ENCODE measurements at places on chromosomes 4 and X.

GRCh38 chr4:102825261-102826091 lies 1.9 kb downstream of the UBE2D3 start:
- DNase-seq: peak; percentile 14

GRCh38 chr4:121003863-121004262 lies 68.5 kb downstream of the NDNF start:
- no peak for DNase-seq

GRCh38 chrX:124862301-124862700 lies 457.4 kb upstream of the TEX13C start:
- no peak for DNase-seq

GRCh38 chrX:23952984-23953907 lies 45.4 kb downstream of the CXorf58 start:
- no peak for DNase-seq

DNA sequence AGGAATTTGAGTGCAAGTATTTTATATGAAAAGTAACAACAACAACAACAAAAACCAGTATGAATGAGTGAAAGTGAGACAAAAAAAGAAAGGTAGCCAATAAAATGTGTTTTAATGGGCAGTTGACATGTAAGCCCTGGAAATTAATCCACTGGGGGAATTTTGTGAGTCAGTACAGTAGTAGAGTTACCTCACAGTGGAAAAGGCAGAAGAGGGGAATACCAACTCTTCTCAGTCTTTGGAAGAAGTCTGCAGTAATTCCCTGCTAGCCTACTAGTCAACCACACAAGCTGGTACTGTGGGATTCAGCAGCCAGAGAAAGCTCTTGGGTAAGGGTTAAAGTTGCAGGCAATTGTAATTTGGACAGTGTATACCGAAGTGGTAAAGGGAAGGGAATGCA lies 76.3 kb upstream of the IL15 start:
- no peak for DNase-seq

GRCh38 chr4:27100713-27101112 lies 240.1 kb downstream of the STIM2 start:
- no peak for DNase-seq

- DNase-seq: no peak
Observed at GRCh38 chrX:16476692-16477091, 173.3 kb upstream of the S100G start.

GRCh38 chr4:156313497-156313896 lies 359.8 kb upstream of the CTSO start:
- DNase-seq: no peak

DNA sequence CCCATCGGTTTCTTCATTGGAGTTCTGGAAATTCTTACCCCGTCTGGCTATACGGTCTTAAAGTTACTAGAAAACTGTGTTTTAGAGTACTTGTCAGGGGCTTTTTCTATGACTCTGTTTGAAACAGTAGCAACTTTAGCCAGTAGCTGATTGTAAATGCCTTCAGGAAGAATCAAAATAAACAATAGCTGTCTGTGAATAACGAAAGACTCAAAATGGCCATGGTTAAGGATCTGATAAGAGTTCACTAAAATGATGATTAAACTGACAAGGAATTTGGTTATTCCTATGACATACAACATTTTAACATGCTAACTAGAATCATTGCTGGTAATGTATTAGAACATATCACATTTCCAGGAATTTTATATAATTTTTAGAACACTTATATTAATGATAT lies 191.0 kb downstream of the EVC2 start:
- DNase-seq: no peak

DNA sequence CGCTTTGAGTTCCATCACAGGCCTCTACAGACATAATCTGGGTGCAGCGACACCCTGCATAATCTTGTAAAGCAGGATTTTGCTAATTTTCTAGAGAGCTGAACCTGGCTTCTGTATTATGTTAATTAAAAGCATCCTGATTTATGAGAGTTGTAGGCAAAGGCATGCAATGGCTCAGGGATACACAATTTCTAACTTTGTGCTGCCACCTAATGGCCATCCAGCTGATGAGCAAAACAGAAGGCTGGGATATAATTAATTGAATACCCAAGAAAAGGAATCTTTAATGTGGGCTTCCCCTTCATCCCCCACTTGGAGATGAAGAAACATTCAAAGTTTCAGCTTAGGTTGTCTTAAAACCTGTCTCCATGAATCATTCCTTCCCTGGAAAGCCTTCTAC lies 78.1 kb downstream of the BMP15 start:
- no peak for DNase-seq

DNA sequence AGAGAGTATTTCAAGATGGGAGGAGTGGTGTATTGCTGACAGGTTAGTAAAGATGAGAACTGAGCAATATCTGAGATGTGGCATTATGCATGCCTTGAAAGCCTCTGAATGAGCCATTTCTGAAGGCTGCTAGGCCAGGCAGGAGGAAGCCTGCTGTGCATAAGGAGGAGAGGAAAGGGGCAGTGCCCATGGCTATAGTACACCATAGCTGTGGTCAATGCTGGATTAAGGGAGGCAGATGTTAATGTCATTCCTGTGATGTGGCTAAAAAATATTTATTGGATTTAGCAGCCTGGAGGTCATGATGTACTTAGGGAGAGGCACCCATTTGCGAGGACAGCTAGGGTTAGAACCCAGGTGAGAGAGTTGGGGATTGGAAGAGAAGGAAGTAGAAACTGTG lies 130.0 kb upstream of the LNX1 start:
- DNase-seq: no peak

- no peak for DNase-seq
Observed at GRCh38 chr4:158234671-158235070, 24.4 kb downstream of the TMEM144 start.

DNA sequence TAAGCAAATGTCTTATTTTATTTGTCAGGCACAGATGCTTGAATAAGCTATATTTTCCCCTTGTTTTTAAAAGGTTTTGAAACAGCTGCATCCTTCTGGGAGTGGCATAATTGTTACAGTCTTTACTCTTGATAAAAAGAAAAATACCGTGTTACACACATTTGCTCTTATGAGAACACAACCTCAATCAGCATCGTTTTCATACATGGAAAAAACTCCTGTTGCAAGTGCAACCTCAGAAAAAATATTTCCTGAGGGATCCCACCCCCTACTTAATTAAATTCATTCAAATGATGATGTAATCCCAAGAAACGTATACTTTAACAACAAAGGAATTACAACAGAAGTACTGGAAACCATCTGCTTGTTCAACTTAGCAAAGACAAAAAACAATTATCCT lies 58.6 kb downstream of the SMAD1 start:
- no peak for DNase-seq

GRCh38 chr4:4249866-4250265 lies 1.8 kb upstream of the TMEM128 start:
- no peak for DNase-seq

DNA sequence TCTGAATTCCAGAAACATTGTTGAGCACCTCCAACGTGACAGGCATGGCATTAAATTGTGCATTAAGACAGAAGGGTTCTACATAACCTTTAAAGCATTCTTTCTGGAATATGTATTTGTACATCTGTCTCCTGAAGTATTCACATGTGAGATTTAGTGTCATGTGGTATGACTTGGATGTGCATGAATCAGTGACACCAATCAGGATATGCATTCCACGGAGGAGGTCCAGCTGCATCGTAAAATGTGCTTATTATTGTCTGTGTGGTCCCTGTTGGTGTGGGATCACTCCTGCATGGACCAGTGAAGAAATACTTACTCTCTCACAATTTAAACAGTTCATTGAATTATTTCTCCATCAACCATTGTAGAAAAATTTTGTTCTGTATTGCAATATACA lies 149.0 kb downstream of the MID1 start:
- no peak for DNase-seq

GRCh38 chr4:71941001-71941400 lies 90.8 kb upstream of the NPFFR2 start:
- DNase-seq: peak; percentile 3

GRCh38 chr4:18049446-18049845 lies 27.9 kb upstream of the LCORL start:
- DNase-seq: no peak

DNA sequence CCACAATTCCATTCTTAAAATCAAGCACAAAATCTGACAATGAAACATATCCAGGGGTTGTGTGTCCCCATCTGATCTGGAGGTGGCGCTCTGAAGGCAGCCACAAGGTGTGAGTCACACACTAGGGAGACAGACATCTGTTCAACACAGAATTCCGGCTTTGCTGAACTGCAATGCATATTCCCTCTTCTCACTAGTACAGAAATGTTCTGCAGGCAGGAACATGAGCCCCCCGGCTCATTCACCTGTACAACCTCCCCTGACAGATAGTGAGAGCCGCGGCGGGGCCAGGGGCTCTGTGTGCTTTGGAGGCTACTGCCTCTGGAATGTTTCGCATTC lies 41.9 kb downstream of the WDR1 start:
- DNase-seq: no peak

- no peak for DNase-seq
Observed at GRCh38 chr4:70741867-70742658, 20.3 kb downstream of the RUFY3 start.

DNA sequence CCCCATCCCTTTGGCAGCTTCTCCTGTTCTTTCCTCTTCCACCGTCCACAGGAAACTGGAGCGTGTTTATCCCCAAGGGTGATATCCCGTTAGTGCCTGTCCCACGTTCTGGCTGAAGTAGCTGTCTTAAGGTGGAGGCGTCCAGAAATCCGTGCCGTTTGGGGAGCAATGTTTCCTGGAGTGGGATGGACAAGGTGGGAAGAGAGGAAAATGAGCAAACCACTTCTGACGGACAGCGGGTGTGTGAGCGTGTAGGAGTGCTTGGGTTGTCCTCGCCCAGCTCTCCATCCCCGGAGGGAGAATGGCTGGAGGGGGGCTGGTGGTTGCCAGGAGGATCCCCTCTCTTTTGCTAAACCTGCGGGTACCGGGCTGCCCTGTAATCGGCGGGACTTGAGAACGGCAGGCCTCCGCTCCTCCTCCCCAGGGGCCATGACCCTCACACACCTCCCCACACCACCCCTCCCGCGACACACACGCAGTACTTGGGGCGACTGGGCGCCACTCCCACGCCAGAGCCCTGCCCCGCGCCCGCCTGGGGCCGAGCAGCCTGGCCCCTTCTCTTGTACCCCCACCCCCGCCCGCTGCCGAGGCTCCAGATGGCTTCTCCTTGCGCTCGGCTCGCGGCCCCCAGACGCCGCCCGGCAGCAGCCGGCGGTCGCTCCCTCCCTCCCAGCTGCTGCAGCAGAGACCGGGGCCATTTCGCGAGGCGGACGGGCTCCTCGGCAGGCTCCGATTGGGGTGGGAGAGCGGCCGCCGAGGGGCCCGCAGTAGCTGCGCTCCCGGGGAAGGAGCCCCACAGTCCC lies 13.9 kb upstream of the PRDM8 start:
- peak; percentile 42 for DNase-seq

DNA sequence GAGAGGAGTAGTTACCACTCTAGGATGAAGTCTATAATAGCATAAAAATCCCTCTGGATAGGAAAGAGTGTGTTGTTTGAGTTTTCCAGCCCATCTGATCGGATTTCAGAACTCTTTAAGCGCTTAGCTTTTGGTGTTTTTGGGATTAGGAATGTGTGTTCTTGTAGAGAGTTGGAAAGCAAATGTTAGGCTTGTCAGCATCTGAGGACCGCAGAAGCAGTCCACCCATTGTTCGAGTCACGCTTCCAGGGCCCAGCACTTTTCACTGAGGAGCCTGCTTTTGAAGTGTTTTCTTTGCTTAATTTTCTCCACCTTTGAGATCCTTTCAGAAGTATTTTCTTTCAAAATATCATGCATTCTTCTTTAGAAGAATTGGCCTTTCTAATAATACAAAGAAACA lies 306.2 kb downstream of the TENM3 start:
- no peak for DNase-seq

GRCh38 chr4:39729557-39729956 lies 31.6 kb downstream of the UBE2K start:
- DNase-seq: no peak

GRCh38 chr4:96521046-96521536 lies 681.2 kb downstream of the PDHA2 start:
- no peak for DNase-seq

DNA sequence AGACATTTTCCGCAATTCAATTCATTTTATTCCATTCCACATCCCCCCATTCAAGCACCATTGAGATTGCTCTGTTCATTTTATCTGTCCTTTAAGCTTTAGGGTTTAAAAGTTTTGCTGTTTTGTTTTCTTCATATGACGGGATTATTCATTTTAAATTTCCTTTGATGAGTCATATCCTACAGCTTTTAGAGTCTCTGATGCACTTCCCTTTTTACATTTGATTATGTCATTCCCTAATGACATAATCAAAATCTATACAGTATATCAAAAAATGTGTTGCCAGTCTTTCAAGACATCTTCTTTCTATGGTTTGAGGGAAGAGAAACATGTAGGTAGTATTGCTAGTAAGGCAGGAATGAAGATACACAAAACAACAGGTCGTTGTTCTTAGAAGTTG lies 456.3 kb downstream of the PDGFC start:
- no peak for DNase-seq

GRCh38 chrX:155218777-155219176 lies 2.5 kb downstream of the VBP1 start:
- DNase-seq: no peak

GRCh38 chr4:152256996-152257395 lies 278.9 kb downstream of the FBXW7 start:
- no peak for DNase-seq

DNA sequence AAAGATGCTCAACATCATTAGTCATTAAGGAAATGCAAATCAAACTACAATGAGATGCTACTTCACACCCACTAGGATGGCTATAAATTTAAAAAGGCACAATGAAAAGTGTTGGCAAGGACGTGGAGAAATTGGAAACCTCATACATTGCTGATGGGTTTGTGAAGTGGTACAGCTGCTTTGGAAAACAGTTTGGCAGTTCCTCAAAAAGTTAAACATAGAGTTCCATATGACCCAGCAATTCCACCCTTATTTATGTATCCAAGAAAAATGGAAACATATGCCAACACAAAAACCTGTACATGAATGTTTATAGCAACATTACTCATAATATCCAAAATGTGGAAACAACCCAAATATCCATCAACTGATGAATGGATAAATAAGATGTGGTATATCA lies 101.3 kb upstream of the MAGEB10 start:
- no peak for DNase-seq

DNA sequence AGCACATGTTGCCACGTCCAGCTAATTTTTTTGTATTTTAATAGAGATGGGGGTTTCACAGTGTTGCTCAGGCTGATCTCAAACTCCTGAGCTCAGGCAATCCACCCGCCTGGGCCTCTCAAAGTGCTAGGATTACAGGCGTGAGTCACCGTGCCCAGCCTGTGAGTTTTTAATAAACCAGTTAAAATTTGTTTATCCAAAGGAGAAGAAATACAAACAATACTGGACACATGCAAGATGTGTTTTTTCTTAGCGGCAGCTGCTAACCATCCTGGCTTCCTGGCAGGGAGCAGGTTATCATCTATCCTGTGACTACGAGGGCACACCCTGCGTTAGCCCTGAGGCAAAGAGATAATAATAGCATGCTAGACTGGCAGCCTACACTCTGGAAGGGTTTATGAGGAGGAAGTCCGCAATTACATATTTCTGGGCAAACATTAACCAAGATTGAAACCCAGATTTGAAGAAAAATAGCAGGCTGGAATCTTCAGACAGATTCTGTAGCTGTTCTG lies 191.4 kb downstream of the SPRY1 start:
- DNase-seq: peak; percentile 87
